NB4 (cell line): ENCODE measurements at places on chromosomes 12 and 14.

- no peak for DNase-seq
Measured at GRCh38 chr12:28704477-28705169, 444.5 kb upstream of the FAR2 start.

DNA sequence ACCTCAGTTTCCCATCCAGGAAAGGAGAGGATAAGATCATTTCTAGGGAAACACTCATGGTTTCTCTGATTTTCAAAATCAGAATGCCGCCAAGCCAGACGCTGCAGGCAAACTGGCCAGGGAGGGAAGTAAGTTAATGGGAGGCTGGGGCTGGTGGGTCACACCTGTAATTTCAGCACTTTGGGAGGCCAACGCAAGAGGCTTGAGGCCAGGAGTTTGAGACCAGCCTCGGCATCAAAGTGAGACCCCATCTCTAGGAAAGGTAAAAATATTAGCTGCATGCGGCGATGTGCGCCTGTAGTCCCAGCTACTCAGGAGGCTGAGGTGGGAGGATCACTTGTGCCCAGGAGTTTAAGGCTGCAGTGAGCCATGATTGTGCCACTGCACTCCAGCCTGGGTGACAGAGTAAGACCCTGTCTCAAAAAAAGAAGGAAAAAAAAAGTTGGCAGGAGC is 587 bp downstream of the SELPLG start:
- no peak for DNase-seq

DNA sequence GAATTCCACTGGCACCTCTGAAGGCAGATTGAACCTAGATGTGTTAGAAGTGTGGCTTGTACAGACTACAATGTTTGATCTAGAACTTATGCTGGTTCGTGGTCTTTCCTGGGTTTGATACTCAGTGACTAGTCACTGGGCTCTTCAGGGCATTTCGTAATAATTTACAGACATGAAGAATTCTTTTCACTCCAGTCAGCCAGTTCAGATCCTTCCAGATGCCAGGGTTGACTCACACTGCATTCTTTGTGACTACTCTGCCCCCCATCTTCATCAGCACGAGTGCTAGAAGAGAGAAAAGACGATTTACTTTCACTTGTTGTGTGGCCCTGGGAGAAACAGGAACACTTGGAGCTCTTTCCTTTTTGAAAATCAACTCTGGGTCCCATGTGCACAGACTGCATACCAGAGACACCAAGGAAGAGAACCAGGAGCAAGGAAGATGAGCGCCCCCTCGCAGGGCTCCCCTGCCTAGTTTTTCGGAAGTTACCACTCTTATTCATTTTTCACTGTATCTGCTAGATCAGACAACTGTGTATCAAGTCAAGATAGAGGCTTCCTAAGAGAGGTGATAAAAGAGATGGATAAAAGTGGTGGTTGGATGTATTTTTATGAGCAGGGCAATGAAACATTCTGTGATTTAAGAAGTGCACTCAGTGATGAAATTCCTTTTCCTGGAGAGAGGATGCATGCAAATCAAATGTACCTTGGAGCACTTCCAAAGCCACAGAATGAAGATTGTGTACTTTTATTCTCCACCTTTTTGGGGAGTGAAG is 33.5 kb upstream of the EVL start:
- peak; percentile 80 for DNase-seq

GRCh38 chr14:77105145-77105939 is 7.3 kb downstream of the CIPC start:
- no peak for DNase-seq

GRCh38 chr14:59688224-59689170 is 111.9 kb upstream of the CCDC175 start:
- DNase-seq = peak; percentile 62

DNA sequence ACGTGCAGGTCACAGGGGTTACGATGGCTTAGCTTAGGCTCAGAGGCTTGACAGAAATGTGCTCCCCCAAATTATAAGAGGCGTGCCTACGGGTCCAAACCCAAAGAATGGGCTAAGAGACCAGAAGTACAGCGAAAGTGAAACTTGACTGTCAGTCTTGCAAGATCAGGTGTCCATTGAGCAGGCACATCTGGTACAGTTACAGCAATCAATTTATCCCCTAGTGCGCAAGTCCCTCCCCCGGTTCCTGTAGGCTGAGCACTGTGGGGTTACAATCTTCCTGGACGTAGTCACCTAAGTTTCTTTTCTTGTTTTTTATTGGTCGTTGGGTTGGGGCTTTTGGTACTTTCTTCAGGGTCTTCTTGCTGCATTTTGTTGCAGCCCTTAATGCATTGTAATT is 134.2 kb downstream of the UNC79 start:
- no peak for DNase-seq

- DNase-seq = no peak
Measured at GRCh38 chr14:88196925-88197324, 126.1 kb downstream of the KCNK10 start.

DNA sequence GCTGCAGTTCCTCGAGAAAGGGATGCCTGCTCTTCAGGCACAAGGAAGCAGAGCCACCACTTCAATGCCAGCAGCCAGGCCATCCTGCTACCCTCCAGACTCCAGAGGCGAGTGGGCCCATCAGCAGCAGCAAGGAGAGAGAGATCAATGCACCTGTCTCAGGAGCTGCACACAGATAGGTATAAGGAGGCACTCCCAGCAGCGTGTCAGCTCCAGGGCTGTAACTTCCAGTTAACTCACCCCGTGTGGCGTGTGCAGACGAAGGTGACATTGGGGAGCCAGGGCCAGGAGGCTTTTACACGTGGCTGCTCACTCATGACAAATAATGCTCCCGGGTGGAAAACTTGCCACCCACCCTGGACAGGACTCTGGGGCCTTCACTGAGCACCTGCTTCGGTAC is 24.2 kb downstream of the GALNT16 start:
- DNase-seq = no peak

- peak; percentile 62 for DNase-seq
Measured at GRCh38 chr12:66235626-66236281, 46.7 kb downstream of the IRAK3 start.

GRCh38 chr12:88435334-88436076 is 144.8 kb downstream of the KITLG start:
- DNase-seq = no peak

DNA sequence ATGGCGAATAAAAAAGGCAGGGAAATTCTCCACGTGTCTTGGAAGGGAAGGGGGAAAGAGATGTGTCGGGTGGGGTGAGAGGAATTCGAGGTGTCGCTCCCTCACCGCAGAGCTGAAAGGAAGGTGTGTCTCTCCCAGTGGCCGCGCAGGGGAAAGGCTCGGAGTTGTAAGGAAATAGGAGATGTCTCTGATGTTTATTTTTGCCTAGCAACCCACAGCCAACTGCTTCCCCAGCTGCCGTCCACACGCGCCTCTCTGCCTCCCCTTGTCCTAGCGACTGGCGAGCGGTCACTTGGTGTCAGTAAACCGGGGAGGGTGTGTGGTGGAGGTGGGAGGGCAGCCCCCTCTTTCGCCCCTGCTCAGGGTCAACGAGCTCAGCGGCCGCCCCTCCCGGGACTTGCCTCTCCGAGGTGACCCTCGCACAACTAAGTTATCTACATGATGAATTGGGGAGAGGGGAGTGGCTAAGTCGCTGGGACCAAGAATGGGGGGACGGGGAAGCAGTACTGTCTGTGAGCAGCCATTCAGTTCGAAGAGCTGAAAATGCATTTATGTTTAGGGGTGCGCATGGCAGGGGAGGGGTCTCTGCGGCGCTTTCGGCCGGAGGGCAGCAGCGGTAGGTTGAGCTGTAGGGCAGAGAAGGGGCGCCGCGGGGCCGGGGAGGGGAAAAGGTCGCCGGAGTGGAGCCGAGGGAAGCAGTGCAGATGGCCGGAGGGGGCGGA is 585 bp upstream of the DYRK2 start:
- DNase-seq = peak; percentile 66

- DNase-seq = peak; percentile 74
Measured at GRCh38 chr14:93683226-93683625, 105.1 kb downstream of the PRIMA1 start.

DNA sequence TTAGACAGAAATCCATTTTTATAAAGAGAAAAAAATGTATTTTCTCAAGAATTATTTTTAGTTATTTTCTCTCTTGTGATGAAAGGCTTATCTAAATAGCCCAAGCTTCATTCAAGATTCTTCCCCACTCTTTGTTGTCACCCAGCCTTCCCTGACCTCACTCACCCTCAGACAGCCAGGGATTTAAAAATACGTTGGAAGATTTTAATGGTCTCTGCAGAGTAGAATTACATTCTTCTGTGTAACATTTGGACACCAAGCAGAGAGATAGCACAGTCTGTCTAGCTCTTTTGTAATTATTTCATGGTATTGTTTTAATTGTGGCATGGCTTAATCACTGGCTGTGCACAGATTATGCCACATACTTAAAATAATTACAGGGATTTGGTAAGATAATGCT is 130.3 kb downstream of the IGF1 start:
- no peak for DNase-seq

DNA sequence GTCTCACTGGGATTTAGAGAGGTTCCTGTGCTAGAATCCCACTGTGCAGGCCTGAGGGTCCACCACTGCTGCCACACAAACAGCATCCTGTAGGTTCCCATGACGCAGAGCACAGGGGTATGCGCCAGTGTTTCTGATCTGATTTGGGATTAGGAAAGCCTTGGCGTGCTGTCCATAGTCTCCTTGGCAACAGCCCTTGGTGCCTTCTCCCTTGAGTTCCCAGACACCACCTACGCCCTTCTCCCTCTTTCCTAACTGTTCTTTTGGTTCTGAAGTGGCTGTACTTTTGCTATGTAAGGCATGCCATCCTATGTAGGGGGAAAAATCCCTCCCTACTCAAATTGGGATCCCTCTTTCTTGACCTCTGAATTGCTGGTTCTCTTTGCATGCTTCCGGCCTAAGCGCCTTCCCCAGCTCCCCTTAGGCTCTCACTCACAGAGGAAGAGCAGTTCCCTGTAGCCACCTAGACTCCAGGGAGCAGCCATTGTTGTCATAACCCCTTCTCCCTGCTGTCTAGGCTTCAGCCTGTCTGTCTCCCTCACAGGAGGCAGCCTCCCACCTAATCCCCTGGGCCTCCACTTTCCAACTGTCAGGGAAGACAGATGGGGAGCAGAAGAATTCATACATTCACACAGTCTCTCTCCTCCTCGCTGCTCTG is 14.8 kb upstream of the RIC8B start:
- no peak for DNase-seq

- DNase-seq = no peak
Measured at GRCh38 chr14:76780875-76781647, 19.8 kb downstream of the VASH1 start.

- no peak for DNase-seq
Measured at GRCh38 chr14:55832974-55833373, 253.0 kb downstream of the KTN1 start.

GRCh38 chr12:121314431-121314830 is 17.9 kb upstream of the CAMKK2 start:
- DNase-seq = peak; percentile 85

GRCh38 chr12:51318846-51319599 is 5.0 kb downstream of the BIN2 start:
- DNase-seq = peak; percentile 95

GRCh38 chr12:49796155-49796554 is 32.1 kb downstream of the NCKAP5L start:
- DNase-seq = no peak

DNA sequence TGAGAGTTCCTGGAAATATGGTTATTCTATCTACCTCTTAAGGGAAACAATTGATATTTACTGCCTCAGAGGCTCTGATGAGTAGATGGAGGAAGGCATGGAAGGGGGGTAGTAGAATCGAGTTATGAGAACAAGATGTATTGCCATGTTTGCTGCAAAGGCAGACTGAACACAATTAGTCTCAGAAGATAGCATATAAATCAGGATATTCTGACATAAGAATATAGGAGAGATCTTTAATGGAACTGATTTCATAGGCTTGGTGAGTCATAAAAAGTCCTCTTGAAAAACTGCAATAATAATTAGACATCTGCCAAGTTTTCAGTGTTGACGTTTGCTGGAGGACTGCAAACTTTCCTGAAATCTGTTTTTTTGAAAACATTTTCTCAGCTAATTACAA is 636.1 kb downstream of the TMTC2 start:
- no peak for DNase-seq

GRCh38 chr12:92657770-92658169 is 45.0 kb upstream of the PLEKHG7 start:
- no peak for DNase-seq

GRCh38 chr14:24780281-24780680 is 146.3 kb upstream of the GZMB start:
- no peak for DNase-seq

GRCh38 chr14:37197421-37198272 is at the start of gene MIPOL1:
Gene MIPOL1, plus strand, starts transcription at chr14:37197937. Its CDS starts 49,952 bp downstream, at chr14:37247889.
- no peak for DNase-seq

DNA sequence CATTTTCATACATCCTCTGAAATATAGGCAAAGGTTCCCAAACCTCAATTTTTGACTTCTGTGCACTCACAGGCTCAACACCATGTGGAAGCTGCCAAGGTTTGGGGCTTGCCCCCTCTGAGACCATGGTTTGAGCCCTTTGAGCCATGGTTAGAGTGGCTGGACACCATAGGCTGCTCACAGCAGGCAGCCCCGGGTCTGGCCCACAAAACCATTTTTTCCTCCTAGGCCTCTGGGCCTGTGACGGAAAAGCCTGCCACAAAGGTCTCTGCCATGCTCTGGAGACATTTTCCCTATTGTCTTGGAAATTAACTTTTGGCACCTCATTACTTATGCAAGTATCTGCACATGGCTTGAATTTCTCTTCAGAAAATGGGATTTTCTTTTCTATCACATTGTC is 1113.2 kb upstream of the ATXN7L3B start:
- DNase-seq = no peak

- no peak for DNase-seq
Measured at GRCh38 chr14:58439476-58439875, 12.0 kb downstream of the KIAA0586 start.

DNA sequence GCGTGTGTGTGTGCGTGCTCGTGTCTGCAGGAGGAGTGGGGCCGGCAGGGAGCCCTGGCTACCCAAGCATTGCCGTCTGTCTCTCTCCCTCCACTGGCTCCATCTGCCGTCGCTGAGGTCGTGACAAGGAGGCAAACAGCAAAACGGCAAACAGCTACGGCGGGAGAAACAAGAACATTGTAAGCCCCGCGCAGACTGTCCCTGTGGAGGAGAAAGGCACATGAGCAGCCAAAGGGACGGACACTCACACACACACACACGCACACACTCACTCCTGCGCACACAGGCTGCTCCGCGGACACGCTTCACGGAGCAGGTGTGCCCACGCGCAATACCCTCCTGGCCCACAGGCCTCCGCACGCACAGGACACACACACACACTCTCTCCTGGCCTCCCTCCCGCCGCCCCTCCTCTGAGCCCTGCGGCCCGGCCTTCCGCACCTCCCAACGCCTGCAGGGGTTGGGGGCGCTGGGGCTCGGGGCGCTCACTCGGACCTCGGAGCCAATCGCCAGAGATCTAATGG is 905 bp downstream of the CISTR start:
- DNase-seq = no peak

DNA sequence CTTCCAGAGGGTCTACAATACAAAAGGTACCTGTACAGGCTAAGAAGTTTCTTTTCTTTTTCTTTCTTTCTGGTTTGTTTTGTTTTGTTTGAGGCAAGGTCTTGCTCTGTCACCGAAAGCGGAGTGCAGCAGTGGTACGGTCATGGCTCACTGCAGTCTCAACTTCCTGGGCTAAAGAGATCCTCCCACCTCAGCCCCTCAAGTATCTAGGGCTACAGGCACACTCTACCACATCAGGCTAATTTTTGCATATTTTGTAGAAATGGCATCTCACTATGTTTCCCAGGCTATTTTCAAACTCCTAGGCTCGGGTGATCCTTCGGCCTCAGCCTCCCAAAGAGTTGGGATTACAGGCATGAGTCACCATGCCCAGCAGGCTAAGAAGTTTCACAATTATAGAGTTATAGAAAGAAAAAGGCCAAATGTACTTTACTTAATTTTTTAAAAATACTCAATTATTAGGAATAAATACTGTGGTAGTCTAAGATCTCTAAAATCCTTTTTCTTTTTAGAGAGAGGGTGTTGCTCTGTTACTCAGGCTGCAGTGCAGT is 3.0 kb upstream of the PIGH start:
- DNase-seq = no peak
